Activated T-helper 1 cell treated with anti-CD3 and anti-CD28 coated beads, Interleukin-12 subunit alpha, Interleukin-12 subunit beta, Interleukin-2, Interleukin-4 antibody, amounts not matched to agents 30 ng/mL and 10 ng/mL and 1 ng/mL, durations not matched to agents 14 hours and 24 hours and 36 hours (primary cell): ENCODE measurements at places on chromosomes 6 and 20. TPM values are rescaled to one million over a fixed set of nuclear protein-coding genes. Genes with fewer than 3 reads are reported as not detected.

Gene TFEB
- total RNA-seq: 15.6 and 17.2 TPM in 2 replicates

Gene SLC22A1
- 2.9 and 3.7 TPM in 2 replicates for total RNA-seq

Gene SLC22A3
- total RNA-seq: not detected in 2 replicates

Gene MKKS
- 6.7 and 7.5 TPM in 2 replicates for total RNA-seq

Gene SRSF12
- total RNA-seq: 0.07 and 0.10 TPM in 2 replicates

Gene CST2
- not detected in 2 replicates for total RNA-seq

Gene ARFGEF3
- total RNA-seq: 0.22 and 0.29 TPM in 2 replicates

Gene TAAR1
- total RNA-seq: not detected in 2 replicates

Gene COL9A3
- not detected in 2 replicates for total RNA-seq

Gene KIAA1755
- not detected in 2 replicates for total RNA-seq

Gene XKR7
- total RNA-seq: not detected in 2 replicates

Gene SLC22A16
- total RNA-seq: not detected in 2 replicates

Gene GRM4
- not detected in 2 replicates for total RNA-seq

Gene RAB44
- 0.05 and 0.10 TPM in 2 replicates for total RNA-seq

Gene LAMP5
- not detected in 2 replicates for total RNA-seq

Gene BMP2
- 0.08 and 0.12 TPM in 2 replicates for total RNA-seq

Gene CNR1
- total RNA-seq: not detected in 2 replicates

Gene MOG
- total RNA-seq: not detected in 2 replicates

Gene TTI1
- total RNA-seq: 41.7 and 43.1 TPM in 2 replicates

Gene OGFR
- total RNA-seq: 51.2 and 56.4 TPM in 2 replicates

Gene PNPLA1
- total RNA-seq: not detected in 2 replicates

Gene OR12D3
- not detected in 2 replicates for total RNA-seq

Gene OPRM1
- not detected in 2 replicates for total RNA-seq

Gene SYNDIG1
- total RNA-seq: not detected in 2 replicates

Gene ACSS1
- total RNA-seq: 11.7 and 12.7 TPM in 2 replicates

Gene USP49
- 4.8 and 5.3 TPM in 2 replicates for total RNA-seq

Gene KCNK15
- total RNA-seq: 1.1 TPM in 2 replicates

Gene HTR1E
- not detected in 2 replicates for total RNA-seq

Gene SAMD3
- 3.1 and 4.6 TPM in 2 replicates for total RNA-seq

Gene DNAH8
- total RNA-seq: 0.03 and 0.05 TPM in 2 replicates

Gene FNDC1
- 0.02 TPM in 1 of 2 replicates, not detected in the other for total RNA-seq

Gene PRRT1
- total RNA-seq: 0.24 and 0.57 TPM in 2 replicates

Gene VNN1
- not detected in 2 replicates for total RNA-seq

Gene SIRPB1
- 1.6 and 3.3 TPM in 2 replicates for total RNA-seq

Gene FAM110A
- total RNA-seq: 19.0 and 21.1 TPM in 2 replicates

Gene LST1
- 63.0 and 66.6 TPM in 2 replicates for total RNA-seq

Gene CST4
- not detected in 2 replicates for total RNA-seq

Gene VARS1
- total RNA-seq: 150 and 161 TPM in 2 replicates
